ENCODE measurements at places on chromosomes 16 and 17.

DNA sequence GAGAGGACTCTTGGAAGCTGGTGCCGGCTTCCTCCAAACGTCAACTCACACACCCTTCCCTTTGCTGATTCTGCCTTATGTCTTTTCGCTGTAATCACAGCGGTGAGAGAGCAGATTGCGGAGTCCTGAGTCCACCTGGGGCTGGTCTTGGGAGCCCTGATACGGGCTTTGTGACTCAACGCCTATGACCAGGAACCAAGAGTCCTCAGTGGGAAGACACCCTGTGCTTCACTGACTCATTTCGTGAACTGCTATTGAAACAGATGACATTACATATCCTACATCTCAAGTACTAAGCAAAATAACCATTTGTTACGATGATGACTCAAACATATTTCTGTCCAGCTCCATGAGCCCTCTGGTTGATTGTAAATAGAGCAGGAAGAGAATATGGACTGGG is 90.7 kb upstream of the CREBBP start:
- no peak for DNase-seq

DNA sequence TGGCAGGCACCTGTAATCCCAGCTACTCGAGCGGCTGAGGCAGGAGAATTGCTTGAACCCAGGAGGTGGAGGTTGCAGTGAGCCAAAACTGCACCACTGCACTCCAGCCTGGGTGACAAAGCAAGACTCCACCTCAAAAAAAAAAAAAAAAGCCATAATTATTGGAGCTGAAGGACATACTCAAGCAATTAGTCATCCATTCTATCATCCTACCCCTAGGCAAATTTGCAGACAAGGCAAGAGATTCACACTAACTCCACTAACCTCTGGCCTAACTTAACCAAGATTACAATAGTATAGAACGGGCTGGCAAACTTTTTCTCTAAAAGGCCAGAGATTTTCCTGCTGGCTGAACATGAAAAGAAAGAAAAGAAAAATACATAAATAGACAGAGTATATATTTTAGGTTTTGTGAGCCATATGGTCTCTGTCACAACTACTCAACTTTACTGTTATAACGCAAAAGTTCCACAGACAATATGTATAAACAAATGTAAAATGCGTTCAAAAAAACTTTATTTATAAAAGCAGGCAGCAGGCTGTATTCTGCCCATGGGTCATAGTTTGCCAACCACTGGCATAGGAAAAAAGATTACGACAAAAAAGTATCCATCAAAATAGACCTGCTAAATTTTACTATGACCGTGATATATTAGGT is 29.7 kb downstream of the BRIP1 start:
- no peak for DNase-seq

GRCh38 chr17:66647391-66647983 is 187.4 kb upstream of the CACNG5 start:
- no peak for DNase-seq

- no peak for DNase-seq
Measured at GRCh38 chr16:21244518-21245215, 11.2 kb downstream of the ANKS4B start.

DNA sequence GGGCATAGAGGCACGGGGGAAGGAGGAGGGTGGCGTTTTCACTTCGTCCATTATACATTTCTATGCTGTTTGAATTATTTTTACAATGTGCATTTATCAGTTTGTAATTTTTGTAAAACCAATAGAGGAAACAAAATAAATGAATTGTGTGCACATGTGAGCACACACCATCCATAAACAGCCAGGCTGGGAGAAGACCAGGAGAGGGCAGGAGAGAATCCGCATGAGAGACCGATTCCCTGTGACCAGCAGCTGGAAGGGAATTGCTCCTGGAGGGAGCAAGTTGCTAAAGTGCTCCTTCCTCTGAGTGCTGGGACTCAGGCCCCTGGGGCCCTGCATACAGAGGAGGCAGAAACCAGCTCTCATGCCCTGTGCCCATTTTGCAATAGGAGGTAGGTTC is 126.0 kb downstream of the ABCC12 start:
- no peak for DNase-seq

DNA sequence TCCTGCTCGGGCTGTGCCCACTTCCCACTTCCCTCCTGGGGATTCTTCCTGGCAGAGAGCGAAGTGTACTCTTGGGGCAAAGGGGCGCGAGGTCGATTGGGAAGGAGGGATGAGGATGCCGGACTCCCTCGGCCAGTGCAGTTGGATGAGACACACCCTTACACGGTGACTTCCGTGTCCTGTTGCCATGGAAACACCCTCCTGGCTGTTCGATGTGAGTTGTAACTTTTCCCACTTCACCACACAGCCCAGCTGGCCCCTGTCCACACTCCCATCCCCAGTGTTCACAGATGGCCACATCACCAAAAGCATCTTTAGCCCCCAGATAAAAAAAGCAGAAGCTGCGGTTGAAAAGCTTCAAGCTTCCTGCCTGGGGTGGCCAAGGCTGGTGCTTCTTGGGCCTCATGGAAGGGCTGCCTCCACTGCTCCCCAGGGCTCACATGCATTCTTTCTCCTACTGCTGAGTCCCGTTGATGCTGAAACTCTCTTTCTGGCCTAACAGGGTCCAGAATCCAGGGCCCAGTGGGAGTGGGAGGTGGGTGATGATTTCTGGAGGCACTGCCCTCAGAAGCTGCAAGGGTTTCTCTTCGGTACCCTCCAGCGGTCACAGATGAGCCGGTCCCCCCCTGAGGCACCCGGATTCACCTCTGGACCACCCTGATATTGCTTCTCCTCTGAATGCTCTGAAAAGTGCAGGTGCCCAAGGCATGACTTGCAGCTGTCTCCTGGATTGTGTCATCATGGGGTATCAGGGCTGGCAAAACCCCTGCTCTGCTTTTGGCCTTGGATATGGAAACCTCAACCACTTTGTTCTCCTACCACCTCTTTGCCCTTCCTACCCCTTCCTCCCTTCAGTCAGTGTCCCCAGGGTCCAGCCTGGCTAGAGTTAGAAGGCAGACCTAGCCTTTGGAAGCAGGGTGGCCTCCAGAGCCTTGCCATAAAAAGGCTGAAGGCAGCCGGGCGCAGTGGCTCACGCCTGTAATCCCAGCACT is 2.2 kb upstream of the TRAF4 start:
- DNase-seq, result peak; percentile 15

GRCh38 chr16:86955136-86955855 is 361.9 kb downstream of the C16orf95 start:
- no peak for DNase-seq

GRCh38 chr17:6179017-6179416 is 108.8 kb downstream of the WSCD1 start:
- DNase-seq, result no peak

DNA sequence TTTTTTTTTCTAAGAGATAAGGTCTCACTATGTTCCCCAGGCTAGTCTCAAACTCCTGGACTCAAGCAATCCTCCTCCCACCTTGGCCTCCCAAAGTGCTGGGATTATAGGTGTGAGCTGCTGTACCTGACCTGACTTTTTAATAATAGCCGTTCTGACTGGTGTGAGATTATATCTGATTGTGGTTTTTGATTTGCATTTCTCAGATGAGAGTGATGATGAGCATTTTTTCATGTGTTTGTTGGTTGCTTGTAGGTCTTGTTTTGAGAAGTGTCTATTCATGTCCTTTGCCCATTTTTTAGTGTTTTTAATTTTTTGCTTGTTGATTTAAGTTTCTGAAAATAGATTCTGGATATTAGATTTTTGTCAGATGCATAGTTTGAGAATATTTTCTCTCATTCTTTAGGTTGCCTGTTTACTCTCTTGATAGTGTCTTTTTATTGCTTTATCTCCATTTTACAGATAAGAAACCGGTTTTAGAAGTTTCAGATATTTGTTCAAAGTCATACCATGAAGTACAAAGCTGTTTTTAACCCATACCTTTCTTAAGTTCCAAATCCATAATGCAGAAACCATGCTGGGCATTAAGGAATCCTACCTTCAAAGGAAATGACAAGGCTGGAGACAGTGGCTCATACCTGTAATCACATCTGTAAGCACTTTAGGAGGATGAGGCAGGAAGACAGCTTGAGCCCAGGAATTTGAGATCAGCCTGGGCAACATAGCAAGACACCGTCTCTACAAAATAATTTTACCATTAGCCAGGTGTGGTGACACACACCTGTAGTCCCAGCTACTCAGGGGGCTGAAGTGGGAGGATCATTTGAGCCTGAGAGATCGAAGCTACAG is 168.4 kb upstream of the TBX2 start:
- DNase-seq, result no peak

DNA sequence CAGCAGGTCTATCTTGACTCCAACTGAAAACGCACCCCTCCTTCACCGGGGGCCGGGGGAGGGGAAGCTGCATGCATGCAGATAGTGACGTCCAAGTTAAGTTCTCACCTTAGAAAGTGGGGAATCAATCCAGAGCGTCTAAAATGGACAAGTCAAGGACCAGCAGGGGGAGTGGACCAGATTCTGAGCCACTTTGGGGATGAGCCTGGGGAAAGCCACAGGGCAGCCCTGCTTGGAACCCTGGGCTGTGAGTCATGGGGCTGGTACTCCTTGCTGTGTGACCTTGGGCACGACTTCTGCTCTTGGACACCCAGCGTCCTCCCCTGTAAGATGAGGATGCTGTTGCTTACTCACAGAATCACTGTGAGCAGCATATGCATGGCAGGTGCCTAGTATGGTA is 9.1 kb downstream of the TNFRSF13B start:
- DNase-seq, result no peak

- no peak for DNase-seq
Measured at GRCh38 chr17:46976626-46977270, 2.3 kb downstream of the RPRML start.
